WTC11 (cell line): ENCODE measurements at places on chromosomes 5 and 9. TPM values are rescaled to one million over a fixed set of nuclear protein-coding genes. Genes with fewer than 3 reads are reported as not detected.

CLK4 gene
- 11.1 to 16.0 TPM (median 12.7 TPM) in 3 replicates for total RNA-seq

DNA sequence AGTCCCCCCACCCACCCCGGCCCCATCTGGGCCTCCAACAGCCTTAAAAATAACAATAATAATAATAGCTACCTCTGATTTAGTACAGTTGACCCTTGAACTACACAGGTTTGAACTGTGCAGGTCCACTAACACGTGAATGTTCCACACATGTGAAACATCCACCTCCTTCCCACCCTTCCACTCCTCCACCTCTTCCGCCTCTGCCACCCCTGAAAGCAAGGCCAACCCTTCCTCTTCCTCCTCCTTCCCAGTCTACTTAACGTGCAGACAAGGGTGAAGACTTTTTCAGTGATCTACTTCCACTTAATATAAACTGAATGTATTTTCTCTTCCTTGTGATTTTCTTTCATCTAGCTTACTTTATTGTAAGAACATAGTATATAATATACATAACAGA is 10.8 kb downstream of the PDGFRB start:
- no peak for DNase-seq

MSX2 gene
- 0.73 to 0.94 TPM (median 0.83 TPM) in 3 replicates for total RNA-seq

DNA sequence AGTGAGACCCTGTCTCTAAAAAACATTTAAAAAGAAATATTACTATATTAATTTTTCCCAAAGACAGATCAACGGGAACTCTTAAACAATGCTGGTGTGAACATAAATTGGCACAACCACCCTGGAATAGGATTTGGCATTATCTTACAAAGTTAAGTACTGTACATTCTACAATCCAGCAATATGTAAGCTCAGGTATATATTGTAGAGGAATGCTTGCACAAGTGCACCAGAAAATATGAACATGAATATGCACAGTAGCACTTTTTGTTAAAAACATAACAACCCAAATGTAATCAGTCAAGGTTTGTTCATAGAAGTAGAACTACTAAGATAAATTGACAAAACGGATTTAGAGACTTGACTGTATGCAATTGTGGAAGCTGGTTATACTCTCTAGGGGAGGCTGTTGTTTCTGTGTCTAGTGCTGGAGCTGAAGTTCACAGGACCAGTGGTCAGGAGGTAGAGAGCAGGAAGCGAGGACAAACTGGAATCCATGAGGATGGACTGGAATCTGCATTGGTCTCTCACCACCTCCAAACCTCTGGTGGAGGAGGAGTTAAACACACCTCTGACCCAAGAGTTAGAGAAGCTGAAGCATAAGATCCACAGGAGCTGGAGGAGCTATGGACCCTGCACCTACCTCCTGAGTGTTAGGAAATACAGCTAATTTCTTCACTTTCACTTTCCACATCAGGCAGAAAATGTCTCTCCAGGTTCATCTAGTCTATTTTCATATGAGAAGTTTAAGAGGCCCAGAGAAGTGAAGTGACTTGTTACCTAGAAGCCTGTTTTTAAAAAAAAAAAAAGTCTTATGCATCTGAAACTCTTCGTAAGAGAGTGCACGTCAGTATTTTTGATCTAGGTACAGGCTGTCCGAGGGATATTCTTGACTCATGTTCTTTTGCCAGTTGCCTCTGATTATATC is 20.3 kb upstream of the RIC1 start:
- no peak for DNase-seq

DNA sequence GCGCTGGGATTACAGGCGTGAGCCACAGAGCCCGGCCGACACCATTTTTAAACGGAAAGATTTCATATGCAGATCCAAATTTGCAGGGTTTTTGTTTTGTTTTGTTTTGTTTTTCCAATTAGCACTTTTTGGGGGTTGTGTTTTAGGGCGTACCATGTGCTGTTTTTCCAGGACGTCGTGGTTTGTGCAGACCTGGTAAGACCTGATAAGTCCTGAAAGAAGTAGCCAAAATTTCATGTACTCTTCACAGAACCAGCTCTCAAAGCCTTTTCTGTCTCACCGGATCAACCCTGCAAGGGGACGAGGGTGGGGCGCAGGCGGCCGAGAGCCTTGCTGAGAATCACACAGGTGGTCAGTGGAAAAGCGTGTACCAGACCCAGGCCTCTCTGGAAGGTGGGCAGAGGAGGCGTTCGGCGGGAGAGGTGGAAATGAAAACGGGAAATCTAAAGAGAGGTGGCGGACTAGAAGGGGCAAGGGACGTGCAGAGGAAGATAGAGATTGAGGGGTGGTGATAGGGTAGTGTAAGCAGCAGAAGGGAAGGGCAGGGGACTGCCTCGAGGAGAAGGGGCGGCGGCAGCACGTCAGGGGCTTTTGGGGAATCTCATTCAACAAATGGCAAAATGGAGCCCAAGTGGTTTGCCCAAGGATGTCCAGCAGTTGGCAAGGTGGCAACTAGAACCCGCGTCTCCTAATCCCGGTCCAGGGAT is 1.1 kb upstream of the FAF2 start:
- DNase-seq, result peak; percentile 28

SLC34A3 gene
- 0.13 to 0.23 TPM (median 0.14 TPM) in 3 replicates for total RNA-seq
